ENCODE measurements at places on chromosomes 3 and 15.

- peak; percentile 74 for DNase-seq
Measured at GRCh38 chr3:115784739-115785536, 161.6 kb downstream of the GAP43 start.

- DNase-seq, result peak; percentile 23
Measured at GRCh38 chr3:173920386-173920785, 522.8 kb downstream of the NLGN1 start.

DNA sequence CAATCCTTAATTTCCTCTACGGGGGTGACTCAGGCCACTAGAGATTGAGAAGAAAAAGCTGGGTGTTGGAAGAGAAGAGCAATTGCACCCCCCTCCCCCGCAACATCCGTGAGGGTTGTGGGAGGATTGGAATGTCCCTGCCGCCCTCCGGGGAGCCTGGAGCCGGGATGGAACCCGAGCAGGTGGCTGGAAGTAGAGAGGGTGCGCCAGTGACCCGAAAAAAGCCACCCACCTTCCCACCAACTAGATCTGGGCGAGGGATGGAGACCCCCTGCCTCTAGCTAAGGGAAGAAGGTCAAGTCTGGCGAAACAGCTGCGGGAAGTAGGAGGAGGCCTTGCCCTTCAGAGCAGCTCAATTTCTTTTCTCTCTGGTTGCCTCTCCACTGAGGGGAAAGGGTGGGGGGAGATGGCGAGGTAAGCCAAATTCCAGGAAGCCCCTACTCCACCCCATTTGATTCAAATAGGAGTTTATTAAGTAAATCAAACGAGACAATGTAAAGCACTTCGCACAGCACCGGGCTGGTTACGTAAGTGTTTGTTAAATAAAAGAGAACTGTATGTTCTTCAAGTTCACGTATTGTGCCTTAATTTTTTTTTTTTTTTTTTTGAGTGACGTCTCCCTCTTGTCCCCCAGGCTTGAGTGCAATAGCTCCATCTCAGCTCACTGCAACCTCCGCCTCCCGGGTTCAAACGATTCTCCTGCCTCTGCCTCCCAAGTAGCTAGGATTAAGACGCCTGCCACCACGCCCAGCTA is 1.1 kb upstream of the WWTR1 start:
- peak; percentile 90 for DNase-seq

GRCh38 chr15:50854601-50855490 is 53.6 kb upstream of the AP4E1 start:
- DNase-seq, result no peak

DNA sequence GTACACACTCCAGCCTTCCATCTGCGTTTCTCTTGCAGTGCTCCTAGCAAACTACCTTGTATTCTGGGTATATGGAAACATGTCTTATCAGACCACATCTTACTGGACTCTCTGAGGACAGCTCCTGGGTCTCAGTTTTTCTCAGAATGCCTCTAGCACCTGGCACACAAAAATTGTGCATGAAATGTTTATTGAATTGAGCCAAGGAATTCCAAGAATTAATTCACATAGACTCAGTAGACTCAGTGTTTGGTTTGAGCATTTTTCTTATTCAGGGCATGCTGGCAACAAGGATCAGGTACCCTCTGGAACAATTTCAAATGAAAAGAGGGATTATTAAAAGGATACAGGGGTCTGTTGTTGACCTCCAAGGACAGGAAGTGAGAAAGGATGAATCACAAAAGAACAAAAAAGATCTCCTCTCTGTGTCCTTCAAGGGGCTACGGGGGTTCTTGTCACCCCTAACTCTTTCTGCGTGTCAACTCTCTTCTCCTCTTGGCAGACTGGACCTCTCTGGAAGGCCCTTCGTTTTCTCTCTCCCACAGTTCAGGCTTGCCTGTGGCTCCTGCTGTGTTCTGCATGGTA is 270.0 kb upstream of the HES1 start:
- peak; percentile 47 for DNase-seq

GRCh38 chr3:151015767-151016477 is 43.4 kb upstream of the CLRN1 start:
- DNase-seq, result no peak

DNA sequence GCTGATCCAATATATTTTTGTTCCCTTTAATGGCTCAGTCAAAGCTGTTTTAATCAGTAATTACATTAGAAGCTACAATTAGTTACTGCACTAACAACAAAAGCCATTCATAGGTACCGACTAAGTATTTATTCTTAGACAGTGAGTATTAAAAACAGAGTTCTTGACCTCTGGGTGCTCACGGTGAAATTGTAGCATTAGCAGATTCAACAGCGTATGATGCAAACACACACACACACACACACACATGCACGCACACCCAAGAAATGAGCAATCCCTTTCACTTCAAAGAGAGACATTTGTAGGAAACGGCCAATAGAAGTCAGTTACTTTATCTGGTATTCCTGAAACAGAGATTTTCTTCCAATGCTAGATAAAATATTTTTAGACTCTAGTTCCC is 27.0 kb upstream of the MITF start:
- DNase-seq, result no peak

Measured in astrocyte of the hippocampus (primary cell).